ENCODE measurements at places on chromosomes 6 and 20.

GRCh38 chr6:1917626-1918371 is 308.1 kb downstream of the FOXC1 start:
- peak; percentile 74 for DNase-seq

DNA sequence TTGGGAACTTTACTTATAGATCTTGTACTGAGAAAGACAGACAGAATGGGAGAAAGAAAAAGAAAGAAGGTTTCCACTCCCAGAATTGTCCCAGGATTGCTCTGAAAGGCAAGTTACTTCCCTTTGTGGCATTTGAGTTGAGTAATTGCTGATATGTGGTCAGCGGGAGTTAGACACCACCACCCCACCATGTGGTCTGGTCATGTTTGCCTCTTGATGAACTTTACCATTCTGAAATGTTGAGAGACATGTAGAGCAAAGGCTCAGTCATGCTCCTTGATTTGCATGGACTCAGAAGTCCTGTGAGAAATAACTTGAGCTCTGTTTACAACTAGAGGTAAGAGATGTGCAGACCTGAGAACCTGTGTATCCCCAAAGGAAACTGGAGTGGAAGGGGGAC is 17.1 kb downstream of the TCF21 start:
- no peak for DNase-seq

- no peak for DNase-seq
Observed at GRCh38 chr6:139115989-139116758, 18.7 kb upstream of the HECA start.

DNA sequence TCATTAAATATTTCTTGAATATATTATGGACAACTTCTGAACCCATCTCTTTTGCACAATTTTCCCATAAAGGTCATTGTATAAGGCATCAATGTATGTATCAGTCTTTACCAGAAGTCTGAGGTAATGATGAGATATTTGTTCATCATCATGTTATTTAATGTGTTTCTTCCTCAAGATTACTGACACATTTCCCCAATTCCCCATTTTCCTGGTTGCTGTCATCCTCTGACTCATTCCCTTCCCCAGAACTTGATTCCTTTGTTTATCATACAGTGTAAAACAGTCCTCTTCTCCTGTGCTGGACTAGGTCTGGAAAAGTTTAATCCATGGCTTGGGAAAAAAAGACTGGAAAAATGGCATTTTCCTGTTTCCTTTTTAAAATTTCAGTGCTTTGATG is 107.9 kb upstream of the FLRT3 start:
- no peak for DNase-seq

Data from hepatic stellate cell (primary cell).